ENCODE measurements at places on chromosomes 5 and 9.
A peak's percentile ranks its signal among the peaks of the same experiment; 100 is the strongest.

DNA sequence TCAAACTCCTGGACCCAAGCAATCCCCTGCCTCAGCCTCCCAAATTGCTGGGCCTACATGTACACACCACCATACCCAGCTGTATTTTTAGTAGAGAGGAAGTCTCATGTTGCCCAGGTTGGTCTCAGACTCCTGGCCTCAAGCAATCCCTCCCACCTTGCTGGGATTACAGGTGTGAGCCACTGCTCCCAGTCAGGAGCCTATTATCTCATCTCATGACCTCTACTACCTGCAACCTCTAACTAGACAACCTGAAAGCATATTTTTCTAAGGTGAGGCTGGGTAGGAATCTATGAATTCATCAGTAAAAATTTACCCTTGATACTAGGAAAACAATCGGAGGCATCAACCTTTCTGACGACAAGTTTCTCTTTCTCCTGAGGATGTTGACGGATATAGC, 10.0 kb downstream of the FAM13B start:
- DNase-seq = no peak

DNA sequence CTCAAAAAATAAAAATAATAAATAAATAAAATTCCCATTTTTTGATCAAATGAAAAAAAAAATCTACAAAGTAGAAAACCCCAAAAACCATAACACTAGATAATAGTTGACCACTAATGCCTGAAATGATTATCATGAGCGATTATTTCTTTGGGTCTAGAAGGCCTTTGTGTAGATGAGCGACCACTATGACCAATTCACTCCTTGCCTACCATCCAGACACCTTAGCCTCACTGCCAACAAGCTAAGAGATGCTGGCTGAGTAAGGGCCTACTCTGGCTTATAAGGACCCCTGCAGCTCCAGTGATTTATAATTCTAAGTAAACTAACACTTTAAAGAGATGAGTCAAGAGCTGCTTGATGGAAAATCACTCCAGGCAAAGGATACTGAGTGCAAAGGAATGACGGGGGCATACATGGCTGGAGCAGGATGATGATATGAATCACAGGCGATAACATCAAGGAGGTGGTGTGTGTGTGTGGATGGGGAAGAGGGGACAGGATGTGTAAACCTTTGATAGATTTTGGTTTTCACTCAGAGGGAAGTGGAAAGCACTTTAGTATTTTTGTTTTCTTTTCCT, 4.8 kb upstream of the F2RL1 start:
- peak; percentile 57 for DNase-seq

GRCh38 chr5:141882594-141883183, 4.5 kb upstream of the PCDH1 start:
- DNase-seq = no peak

DNA sequence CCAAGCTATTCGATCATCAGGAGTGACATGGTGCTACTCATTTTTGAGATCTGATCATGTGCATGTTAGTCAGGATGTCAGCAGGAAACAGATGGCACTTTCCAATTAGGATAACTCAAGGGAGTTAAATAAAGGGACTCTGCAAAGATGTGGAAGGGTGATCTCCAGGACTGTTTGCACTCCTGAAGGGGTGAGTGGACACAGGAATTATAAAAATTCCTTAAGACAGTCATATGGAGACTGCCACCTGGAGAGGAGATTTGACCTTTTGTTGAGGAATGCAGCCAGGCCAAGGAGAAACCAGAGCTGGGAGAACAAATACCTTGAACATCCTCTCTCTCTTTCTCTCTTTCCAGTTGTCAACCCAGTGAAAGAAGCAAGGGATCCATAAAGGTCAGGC, 189.1 kb downstream of the GABRG2 start:
- no peak for DNase-seq

GRCh38 chr9:106772523-106773290, 90.3 kb upstream of the ZNF462 start:
- peak; percentile 14 for DNase-seq

DNA sequence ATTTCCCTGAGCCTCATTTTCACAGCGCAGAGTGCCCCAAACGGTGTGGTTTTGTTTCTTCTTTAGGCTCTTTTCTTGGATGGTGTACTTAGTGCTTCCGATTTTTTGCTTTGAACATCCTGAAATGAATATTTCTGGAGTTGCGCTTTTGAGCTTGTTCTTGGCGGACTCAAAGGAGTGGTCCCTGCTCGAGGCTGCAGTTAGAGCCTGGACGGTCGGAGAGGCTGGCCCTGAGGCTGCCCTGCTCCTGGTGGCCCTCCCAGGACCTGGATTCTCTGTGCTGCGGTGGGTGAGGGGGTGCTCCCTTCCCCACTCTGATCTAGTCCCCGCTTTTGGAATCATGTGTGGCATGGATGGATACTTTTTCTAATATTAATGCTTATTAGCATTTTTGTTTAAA, 291.8 kb upstream of the IRX4 start:
- DNase-seq = no peak

DNA sequence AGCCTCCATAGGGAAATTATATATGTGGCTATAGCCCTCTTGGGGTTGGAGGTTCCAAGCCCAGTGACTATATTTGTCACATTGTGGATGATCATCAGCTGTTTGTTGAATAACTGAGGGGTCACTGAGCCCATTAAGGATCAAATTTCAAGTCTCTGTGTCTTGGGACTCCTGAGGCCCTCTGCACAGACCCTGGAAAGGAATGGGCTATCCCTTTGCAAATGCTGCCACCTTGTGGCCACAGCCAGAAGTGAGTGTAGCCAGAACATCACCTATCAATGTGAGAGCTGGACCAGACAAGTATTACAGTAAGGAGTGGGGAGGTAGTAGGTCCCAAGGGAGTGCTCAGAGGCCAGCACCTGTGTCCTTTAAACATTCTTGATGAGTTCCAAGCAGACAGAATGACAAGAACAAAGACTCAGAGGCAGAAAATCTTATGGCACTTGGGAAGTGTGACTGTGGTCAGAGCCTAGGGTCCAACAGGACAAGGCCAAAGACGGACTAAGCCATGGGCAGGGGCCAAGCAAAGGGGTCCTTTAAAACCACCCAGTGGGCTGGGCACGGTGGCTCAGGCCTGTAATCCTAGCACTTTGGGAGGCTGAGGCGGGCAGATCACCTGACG, 8.2 kb downstream of the RPP25L start:
- DNase-seq = peak; percentile 90
